ENCODE measurements at places on chromosomes 1 and 21.

DNA sequence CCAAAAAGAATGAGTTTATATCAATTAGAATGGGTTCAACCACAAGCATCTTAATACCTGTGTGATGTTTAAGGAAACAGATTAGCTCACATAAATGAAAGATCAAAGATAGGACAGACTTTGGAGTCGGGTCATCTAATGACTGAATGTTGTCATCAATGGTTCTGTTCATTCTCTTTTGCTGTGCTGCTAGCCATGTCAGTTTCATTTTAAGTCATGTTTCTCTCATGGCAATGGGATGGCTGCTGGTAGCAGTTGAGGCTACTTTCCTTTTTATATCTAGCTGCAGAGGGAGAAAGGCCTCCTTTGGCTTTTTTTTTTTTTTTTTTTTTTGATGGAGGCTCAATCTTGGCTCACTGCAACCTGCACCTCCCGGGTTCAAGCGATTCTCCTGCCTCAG is 86.9 kb upstream of the SPAG17 start:
- no peak for DNase-seq

GRCh38 chr1:216923601-216924000 is 200.4 kb upstream of the ESRRG start:
- no peak for DNase-seq

DNA sequence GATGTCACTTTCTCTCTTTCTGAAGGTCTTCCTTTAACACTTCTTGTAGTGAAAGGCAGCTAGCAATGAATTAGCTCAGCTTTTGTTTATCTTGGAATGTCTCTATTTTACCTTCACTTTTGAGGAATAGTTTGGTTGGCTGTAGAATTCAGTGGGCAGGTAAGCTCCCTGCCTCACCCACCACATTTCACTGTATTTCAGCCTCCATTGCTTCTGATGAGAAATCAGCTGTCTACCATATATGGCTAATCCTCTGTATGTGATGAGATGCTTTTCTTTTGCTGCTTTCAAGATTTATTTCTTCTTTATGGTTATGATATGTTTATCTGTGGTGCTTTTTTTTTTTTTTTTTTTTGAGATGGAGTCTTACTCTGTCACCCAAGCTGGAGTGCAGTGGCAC is 70.1 kb downstream of the MRPL39 start:
- no peak for DNase-seq

DNA sequence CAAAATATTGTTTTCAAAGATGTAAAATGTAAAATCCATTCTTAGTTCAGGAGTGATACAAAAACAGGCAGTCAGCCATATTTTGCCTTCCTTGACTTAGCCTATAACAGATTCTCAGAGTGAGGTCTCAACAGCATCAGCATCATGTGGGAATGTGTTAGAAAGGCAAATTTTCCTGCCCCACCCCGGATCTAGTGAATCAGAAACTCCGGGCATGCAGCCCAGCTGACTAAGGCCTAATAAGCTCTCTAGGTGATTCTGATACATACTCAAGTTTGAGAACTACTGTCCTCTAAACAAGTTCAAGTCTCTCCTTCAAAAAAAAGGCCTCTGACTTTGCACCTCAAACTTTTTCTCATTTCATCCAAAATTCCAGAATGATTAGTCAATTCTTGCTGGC is 46.9 kb upstream of the PRRC2C start:
- no peak for DNase-seq

Measured in NCI-H1417 (cell line).